ENCODE measurements at places on chromosomes 16 and 17. TPM values are rescaled to one million over a fixed set of nuclear protein-coding genes. Genes with fewer than 3 reads are reported as not detected.

The MYO15B gene
- total RNA-seq: 34.2 TPM

The RASL10B gene
- 2.3 TPM for total RNA-seq

The GLP2R gene
- 0.68 TPM for total RNA-seq

The KRT13 gene
- total RNA-seq: not detected

The PRSS22 gene
- 0.70 TPM for total RNA-seq

The CTRL gene
- total RNA-seq: 0.73 TPM

GRCh38 chr17:5635949-5636348 is 51.6 kb upstream of the NLRP1 start:
- no peak for DNase-seq

DNA sequence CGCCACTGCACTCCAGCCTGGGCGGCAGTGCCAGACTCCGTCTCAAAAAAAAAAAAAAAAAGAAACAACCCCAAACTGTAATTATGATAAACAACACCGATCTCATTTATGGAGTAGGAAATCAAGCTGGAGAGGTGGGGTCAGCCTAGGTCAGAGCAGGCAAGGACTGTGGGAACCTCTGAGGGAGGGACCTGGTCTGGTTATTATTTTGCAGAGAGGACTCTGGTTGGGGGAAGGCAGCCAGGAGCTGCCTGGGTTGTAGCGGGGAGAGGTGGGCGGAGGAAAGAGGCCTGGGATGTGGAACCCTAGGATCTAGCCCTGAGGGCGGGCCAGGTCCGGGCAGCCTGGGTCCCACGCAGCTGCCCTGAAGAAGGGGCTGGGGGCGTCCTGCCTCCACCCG is 10.9 kb upstream of the HS3ST6 start:
- no peak for DNase-seq

- DNase-seq: no peak
These were observed 20.3 kb downstream of the RHBDL3 start for GRCh38 chr17:32285746-32286517.

DNA sequence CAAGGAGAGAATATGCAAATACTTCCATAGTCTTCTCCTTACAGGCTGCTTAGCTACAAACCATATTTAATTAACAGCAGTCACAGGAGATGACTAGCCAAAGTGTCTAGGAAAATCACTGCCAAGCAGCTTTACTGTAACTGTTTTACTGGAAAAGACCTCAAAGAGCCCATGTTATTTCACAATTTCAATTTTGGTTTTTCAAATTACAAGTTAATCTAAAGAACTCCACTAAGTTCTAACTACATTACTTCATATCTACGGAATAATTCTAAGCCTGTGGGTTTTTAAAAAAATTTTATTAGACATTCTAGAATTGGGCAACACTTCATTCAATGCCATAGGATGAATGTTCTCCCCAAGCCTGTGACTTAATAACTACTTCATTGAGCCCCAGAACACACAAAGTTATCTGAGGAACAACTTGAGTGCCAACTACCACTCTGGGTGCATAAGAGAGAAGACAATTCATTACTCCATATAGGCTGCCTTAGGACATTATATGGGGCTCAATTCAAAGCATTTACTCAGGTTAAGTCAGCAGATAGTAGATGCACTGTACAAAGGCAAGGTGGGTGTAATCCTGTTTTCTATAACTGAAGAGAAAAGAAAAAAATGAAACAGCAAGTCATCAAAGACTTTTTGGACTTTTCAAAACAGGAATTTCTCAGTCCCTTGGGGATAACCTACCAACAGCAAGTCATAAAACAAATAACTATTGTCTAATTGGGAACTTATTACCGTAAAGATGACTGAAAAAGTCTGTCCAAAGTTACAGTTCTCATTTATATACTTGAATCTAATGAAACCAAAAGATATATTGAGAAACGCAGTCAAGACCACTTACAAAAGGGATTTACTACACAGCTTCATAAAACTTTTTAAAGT is 33.0 kb downstream of the STAT3 start:
- DNase-seq: no peak
